ENCODE measurements at places on chromosomes 1 and 21.

DNA sequence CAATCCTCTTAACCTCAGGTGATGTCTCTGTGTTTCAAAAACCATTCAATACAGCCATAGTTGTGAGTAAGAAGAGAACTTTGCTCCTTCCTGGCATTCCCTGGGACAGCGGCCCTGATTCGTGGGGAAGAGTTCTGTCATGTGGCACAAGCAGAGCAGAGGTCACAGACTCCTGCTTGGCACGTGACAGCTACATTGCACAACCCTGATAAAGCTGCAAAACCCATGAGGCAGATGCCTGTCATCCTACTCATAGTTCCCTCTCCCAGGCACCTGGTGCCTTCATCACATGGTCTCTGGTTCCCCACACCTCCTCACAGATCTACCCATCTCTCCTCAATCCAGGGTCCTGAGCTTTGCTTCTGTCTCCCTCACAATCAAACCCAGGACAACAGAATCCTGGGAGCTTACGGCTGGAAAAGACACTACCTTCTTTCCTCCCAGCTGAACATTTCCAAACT, 70.8 kb downstream of the PLPP3 start:
- peak; percentile 13 for DNase-seq

GRCh38 chr1:38783640-38784229, 75.8 kb downstream of the RRAGC start:
- DNase-seq = no peak

DNA sequence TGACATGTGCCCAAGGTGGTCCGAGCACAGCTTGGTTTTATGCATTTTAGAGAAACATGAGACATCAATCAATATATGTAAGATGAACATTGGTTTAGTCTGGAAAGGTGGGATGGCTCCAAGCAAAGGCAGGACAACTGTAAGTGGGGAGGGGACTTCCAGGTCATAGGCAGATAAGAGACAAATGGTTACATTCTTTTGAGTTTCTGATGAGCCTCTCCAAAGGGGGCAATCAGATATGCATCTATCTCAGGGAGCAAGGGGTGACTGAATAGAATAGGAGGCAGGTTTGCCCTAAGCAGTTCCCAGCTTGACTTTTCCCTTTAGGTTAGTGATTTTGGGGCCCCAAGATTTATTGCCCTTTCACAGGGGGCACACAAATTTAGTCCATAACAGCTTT, 94.2 kb upstream of the COA6 start:
- DNase-seq = no peak

DNA sequence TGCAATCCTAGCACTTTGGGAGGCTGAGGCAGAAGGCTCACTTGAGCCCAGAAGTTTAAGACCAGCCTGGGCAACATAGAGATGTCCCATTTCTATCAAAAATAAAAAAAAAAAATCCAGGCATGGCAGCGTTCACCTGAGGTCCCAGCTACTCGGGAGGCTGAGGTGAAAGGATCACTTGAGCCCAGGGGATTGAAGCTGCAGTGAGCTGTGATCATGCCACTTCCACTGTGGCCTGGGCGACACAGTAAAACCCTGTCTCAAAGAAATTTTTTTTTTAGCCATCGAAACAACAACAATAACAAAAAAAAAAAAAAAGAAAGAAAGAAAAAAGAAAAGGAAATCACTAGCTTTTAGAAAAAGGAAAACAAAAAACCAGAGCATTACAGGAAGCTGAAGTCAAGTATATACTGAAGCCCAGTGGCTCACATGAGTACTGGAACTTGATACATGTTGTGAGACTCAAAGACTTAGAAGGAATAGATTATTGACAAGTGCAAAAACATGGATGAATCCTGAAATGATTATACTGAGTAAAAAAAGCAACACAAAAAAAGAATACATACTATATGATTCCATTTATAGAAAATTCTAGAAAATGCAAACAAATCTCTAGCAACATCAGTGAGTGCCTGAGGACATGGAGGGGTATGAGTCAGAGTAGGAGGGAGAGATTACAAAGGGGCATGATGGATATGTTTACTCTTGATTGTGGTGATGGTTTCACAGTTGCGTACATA, 6.1 kb upstream of the RABGAP1L start:
- DNase-seq = no peak

- DNase-seq = no peak
Observed at GRCh38 chr1:103142461-103142860, 34.1 kb upstream of the COL11A1 start.

GRCh38 chr1:77538956-77539518, 143.4 kb downstream of the ZZZ3 start:
- peak; percentile 70 for DNase-seq

- peak; percentile 29 for DNase-seq
Observed at GRCh38 chr1:50841791-50842387, 118.2 kb downstream of the FAF1 start.

DNA sequence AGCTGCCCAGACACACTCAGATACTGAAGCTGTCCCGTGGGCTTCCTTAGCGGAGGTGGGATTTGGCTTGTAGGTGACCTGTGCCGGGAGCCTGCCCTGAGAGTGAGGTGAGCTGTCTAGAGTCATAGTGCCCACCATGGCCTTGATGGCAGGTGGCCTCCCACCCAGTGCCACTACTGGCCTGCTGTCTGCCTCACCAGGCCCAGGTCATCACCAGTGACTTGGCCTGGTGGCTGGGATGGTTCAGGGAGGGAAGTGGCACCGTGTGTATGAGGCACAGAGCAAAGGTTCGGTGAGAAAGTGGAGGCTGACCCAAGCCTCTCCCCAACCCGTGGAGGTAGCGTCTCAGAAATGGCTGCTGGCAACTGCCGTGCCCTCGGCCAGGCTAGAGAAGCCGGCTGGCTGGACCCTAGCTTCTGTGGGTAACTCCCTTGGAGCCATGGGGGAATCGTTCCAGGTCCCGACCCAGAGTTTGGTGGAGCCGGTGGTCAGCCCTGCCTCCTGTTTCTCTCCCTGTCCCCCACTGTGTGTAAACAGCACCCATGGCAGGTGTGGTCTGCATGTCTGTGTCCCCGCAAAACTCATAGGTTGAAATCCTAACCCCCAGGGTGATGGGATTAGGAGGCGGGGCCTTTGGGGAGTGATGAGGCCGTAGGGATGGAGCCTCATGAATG, 155.4 kb upstream of the C1orf174 start:
- no peak for DNase-seq

DNA sequence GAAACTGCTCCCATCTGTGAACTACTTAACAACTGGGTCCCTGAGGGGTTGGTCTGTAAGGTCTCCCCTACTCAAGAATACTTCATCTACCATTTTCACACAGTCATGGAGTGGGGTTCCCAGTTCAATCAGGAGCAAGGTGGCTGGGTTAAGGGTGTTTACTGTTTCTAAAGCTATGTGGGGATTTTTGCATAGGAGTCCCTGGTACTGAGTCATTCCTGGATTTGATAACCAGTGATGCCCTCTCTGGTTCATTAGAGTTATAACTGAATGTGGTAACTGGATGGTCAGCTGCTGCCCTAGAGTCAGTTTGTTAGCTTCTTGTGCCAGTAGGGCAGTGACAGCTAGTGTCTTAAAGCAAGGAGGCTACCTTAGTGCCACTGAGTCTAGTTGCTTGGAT, 29.4 kb upstream of the KCNJ15 start:
- no peak for DNase-seq

DNA sequence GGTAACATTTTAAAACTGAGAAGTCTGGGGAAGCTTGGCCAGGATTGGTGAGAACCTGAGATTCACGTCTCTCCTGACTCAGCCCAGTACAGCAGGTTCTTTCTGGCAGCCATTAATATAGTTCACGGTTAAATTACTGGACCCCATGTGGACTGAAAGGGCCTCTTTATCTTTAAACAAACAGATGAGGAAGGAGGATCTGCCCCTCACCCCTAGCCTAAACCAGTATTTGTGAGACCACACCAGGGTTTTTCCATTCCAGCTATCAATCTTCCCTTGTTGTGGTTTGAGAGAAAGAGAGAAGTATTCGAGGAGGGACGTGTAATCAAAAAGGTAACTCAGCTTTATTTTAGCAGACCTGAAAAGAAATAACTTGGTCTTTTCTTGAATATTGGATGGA, 137.1 kb downstream of the PROX1 start:
- no peak for DNase-seq

DNA sequence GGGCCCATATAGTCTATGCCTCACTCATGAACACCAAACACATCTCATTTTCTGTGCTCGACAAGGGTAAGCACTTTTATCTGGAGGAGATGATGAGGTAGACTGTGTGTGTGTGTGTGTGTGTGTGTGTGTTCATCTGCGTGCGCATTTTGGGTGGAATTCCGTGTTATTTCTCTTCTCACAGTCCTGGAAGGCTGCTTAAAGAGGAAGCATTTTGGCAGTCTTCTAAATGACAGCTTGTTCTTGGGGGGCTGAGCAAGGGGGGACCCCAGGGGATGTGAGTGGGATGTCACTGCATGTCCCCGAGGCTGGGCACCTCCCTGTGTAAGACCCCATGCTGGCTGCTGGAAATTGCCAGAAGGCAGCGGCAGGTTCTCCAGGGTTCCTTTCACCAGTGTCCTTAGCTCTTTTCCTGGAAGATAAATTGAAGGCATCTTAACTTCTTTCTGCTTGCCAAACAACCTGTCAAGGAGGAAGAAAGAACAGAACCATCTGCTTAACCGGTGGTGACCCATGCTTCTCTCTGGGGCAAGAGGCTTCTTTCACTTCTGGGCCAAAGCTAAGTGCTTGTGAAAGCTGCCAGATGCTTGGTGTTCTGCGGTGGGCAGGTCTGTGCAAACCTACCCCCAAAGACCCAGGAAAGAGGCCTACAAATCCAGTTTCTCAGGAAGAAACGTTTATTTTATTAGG, 9.9 kb upstream of the RD3 start:
- DNase-seq = no peak

DNA sequence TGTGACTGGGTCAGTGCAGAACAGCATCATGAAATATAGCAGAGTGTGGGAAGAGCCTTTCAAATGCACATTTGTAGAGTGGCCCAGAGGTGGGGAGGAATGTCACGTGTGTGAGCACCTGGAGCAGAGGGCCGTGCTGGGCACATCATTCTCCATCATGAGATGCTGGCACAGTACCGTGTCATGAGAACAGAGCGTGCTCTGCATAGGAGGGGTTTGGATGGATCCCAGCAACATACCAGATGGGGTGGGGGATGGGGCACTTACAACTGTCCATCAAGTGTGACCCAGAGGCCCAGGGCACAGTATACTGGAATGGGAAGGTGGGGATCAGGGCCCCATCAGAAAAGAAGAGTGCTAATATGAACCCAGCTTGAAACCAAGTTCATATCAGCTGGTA, 182.0 kb downstream of the LMX1A start:
- DNase-seq = no peak

- no peak for DNase-seq
Observed at GRCh38 chr1:84973498-84974334, 23.2 kb downstream of the MCOLN2 start.

DNA sequence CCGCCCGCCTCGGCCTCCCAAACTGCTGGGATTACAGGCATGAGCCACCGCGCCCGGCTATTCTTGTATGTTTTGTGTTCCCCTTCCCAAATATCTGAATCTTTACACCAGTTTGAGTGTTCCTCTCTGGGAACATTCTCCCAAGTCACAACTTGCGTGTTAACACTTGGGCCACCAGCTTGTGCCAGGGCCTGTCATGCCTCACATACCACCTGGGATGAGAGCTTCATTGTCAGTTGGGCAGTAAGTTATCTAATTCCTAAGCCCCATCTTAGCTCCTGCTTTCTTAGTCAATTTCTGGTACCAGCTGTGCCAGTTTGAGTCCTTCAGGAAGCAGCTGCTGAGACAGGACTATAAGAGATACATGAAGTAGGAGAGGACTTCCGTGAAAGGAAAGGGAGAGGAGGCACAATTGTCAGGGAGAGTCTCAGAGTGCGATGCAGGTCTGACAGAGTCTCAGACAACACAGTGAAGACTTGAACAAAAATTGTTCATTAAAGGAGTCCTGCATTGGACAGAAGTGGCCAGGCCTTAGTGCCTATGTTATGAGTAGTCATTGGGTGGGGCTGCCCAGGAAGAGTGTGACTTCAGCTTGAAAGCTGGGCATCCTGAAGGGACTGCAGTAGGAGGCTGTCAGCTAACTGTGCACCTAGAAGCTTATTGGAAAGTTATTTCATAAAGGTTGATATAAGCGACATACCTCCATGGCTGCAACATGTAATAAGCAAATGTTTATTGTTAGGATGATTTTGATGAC, 17.3 kb downstream of the ZFYVE9 start:
- no peak for DNase-seq

DNA sequence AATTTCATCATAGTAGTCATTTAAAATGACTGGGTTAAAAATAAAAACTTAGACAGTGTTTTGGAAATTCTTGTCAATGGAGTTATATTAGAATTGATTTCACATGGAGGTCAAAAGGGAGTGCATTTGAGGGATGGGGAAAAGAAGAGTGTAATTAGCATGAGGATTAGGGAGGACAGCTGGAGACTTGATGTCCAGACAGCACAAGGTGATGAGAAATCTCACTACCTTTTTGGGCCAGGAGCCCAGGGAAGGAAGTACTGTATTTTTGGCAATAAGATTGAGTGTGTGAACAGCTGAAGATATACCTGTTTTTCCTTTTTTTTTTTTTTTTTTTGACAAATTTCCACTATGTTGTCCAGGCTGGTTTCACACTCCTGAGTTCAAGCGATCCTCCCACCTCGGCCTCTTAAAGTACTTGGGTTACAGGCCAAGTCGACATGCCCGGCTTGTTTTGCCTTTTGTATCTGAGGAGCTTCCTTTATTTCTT, 163.6 kb downstream of the PAPPA2 start:
- no peak for DNase-seq

- no peak for DNase-seq
Observed at GRCh38 chr1:176767714-176768136, 304.8 kb downstream of the PAPPA2 start.

DNA sequence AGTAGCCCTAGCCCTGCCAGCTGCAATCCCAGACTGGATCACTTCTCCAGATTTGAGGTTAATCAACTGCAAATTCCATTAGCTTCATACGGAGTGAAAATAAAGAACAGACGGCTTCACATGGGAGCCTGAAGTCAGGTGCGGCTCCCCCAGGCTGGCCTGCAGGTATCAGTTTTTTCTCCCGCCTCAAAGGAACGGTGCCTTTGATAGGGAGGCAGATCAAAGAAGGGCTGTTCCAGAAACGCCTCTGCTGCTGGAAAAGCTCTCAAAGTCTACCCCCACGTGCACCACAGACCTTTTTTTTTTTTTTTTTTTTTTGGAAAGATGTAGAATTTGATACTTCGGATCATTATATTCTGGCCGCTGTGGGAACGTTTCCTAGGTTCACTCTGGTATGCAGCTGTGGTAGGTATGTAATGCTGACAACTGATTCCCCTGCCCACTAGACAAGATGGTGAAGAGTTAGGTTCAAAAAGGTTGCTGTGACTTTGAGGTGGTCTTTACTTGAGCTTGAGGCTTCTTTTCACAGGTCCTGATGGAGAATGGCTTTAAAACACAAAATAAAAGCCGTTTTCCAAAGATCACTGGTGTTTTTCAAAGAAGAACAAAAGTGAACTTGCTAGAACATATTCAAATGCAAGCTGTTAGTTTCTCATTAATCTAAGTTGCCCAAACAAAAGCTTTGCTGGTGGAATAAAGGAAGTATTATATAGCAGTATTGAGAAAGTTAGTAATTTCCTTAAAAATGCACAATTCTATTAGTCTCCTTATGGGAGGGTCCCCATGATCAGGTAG, 189.0 kb upstream of the NFIA start:
- DNase-seq = no peak
